ENCODE measurements at places on chromosomes 2 and 18. TPM values are rescaled to one million over a fixed set of nuclear protein-coding genes. Genes with fewer than 3 reads are reported as not detected.

ZNF804A gene
- under 0.01 TPM for total RNA-seq

C1QL2 gene
- total RNA-seq: not detected

STARD6 gene
- 0.28 TPM for total RNA-seq

MFSD2B gene
- total RNA-seq: 0.56 TPM

HOXD3 gene
- total RNA-seq: 0.28 TPM

GPR45 gene
- not detected for total RNA-seq

ASPRV1 gene
- under 0.01 TPM for total RNA-seq

TUBA3E gene
- total RNA-seq: not detected

CYTIP gene
- 5.9 TPM for total RNA-seq

CRACDL gene
- not detected for total RNA-seq

POTEJ gene
- not detected for total RNA-seq

SERPINB8 gene
- 14.4 TPM for total RNA-seq
